GDM1 (cell line): ENCODE measurements at places on chromosomes 2 and 18.

GRCh38 chr2:29361231-29361630 lies 246.0 kb downstream of the CLIP4 start:
- DNase-seq = no peak

DNA sequence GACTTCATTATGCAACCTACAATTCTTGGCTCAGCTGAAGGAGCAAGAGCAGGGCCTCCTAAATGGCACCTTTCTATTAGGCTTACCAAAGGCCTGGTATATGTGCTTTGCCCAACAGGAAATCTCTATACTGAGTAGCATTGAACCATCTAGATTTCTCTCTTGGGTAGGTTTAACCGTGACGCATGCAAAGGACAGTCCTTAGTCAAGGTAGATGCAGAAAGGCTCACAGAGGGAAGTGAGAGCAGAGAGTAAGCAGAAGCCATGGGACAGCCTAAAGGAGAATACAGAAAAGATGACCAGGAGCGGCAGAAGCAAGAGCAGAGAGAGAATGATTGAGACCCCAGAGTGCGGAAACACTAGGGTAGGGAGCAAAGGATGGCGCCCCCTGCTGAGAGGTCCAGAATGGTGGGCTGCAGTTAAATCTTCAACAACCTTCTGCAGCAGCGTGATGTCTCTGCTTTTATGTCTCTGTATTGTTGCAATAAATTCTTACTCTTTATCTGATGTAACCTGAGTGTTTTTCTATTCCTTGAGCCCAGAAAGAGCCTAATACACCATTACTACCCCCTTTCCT lies 4.7 kb upstream of the OSBPL1A start:
- DNase-seq = no peak

DNA sequence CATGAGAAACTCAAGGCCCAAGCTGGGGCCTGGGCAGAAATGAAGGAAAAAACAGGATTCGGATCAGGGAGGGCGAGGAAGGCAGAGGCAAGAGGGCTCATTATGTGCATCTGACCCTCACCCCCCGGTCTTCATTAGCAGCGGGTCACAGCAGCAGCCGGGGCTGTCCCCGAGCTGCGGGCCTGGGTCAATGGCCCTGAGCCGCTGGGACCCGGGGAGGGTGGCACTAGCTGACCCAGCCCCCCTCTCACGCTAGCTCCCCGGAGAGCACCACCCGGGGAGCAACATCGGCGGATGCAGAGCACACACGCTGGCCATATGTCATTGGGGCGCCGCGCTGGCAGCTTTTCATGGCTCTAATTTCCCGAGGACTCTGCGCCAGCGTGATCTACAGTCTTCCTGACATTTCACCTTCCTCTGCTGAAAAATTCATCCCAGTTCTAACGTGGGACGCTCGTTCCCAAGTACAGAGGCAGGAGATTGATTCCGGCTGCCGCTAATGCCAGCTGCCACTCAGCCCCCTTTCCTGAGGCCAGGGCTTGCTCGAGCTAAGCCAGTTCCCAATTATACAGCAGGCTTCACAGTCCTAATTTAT lies 63.7 kb downstream of the EIPR1 start:
- no peak for DNase-seq

DNA sequence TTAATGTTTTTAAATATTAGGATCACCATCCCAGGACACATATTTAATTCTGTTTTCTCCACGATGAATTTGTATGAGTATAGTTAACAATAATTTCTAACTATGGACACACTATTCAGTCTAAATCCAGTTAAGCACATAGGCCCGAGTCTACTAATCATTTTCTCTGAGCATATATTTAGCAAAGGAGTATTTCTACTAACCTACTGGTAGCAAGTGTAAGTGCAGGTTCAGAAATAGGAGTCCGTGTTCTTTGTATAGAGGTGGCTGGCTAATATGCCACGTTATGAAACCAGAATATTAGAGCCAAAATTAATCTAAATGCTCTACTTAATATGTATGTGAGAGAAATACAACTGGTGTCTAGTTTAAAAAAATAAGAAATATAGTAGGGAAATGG lies 416.6 kb upstream of the NXPH2 start:
- no peak for DNase-seq

DNA sequence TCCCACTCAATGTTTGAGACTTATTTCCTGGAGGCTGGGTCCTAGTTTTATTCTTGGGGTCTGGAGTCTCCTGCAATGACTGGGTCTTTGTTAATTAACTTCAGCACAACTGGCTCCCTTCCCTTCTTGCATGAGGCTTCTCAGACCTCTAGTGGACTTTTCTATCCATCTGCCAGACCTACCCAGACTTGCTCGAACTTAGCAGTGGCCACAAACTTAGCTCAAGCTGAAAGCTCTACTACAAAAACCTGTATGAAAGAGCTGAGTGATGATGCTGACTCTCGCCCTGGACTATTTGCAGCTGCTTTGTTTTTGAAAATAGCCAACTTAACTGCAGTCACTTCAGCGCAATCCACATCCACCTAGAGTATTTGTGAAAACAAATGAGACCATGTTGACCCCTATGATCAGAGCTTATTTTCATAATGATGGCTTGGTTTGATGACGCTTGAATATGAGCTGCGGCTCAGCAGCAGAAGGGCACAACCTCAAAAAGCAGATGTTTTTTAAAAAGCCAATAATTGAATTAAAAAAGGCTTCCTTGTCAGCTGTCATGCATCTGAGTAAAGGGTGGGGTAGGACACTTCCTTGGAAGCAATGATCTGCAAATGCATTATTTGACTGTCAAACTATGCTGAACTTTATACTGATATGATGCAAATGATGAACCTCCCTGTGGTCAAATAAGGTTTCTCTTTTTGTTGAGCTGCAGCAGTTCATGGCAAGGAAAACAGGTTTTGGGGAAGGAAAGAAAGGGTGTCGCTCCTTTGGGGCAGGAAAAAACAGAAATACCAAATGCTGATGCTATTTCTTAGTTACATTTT lies 10.6 kb upstream of the ANXA4 start:
- DNase-seq = no peak

GRCh38 chr2:47022186-47022765 lies 106.7 kb upstream of the MCFD2 start:
- no peak for DNase-seq

DNA sequence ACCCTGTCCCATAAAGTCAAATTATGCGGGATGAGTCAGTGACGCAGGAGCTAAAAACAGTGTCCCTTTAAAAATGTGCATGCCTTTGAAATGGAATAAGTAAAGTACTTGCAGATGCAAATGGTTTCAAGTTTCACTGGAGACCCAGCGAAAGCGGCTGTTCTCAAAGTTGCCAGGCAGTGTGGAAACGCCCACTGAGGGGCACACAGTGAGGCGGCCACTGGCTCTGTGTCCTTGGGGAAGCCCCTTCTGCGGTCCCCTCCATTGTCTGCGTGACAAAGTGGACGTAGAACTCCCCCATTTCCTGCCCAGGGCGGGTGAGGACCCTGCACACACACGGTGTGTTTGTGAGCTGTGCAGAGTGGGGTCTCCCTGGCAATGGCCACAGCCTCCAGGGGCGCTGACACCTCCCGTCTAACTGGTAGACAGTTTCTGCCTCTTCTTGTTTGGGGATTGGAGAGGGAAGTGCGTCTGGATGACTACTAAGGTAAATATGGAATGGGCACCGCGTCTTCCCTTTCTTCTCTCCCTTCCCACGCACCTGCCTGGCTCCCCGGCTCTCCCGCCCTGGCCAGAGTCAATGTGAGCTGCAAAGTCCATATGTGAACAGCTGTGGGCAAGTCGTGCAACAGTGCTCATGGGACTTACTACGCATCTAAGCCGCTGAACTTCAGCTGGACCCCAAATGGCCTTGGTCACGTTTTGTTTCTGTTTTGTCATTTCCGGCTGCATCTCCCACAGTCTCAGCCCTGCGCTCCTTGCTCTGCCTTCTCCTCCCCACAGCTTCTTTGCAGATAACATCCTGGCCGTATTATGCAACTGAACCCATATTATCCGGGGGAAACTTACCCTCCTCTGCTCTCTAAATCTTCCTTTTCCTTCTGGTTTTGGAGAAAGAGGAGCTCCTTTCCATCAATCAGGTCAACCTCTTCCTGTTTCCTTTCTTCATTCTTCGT lies 33.7 kb upstream of the ZNF516 start:
- no peak for DNase-seq

DNA sequence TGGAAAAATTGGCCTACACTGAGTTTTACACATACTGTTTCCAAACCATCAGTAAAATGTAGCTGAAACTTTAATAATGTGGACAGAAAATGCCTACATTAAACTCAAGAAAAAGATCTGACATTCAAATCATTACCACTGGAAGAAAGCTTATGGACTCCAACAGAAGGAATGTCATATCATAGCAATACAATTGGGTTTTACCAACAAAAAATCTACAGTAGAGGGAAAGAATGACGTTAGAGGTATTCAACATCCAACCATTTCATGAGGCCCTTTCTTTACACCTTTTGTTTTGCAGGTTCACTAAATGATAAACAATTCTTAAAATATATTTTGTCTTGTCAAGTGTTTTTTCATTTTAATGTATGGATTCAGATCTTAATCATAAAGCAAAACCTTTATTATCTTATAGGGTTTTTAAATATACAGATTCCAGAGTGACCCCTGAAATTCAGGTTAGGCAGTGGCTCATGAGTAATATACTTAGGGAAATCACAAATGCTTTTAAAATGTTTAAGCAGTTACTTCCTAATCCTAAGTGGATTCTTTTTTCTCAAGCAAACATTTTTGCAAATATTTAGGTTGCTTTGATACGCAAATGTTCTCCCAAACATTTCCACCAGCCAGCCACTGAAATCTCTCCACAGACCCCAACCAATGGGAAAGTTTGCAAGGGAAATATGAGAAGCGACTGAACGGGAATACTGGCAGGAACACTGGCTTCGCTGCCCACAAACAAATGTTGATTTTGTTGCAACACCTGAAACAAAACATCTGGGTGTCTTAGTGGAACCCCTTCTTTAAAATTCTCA lies 168.7 kb downstream of the TCF4 start:
- DNase-seq = no peak

GRCh38 chr2:5041501-5041900 lies 650.7 kb upstream of the SOX11 start:
- no peak for DNase-seq
